Vein endothelial cell (primary cell): ENCODE measurements at places on chromosomes 1 and 21. TPM values are rescaled to one million over a fixed set of nuclear protein-coding genes. Genes with fewer than 3 reads are reported as not detected.

The SHISAL2A gene
- not detected in 2 replicates for total RNA-seq

The CFHR3 gene
- not detected in 2 replicates for total RNA-seq

The CLCA1 gene
- not detected in 2 replicates for total RNA-seq

The S100B gene
- 0.33 TPM in 1 of 2 replicates, not detected in the other for total RNA-seq

The SPATA1 gene
- total RNA-seq: 0.98 and 1.1 TPM in 2 replicates

The GPR25 gene
- not detected in 2 replicates for total RNA-seq

The FNBP1L gene
- 63.4 and 82.3 TPM in 2 replicates for total RNA-seq

The SLC35F3 gene
- total RNA-seq: not detected in 2 replicates

The SMIM12 gene
- total RNA-seq: 46.4 and 66.4 TPM in 2 replicates

The TINAGL1 gene
- total RNA-seq: 519 and 655 TPM in 2 replicates

The FMO5 gene
- total RNA-seq: 0.98 and 1.4 TPM in 2 replicates

The CD160 gene
- total RNA-seq: not detected in 2 replicates

The GJA8 gene
- total RNA-seq: not detected in 2 replicates

The PLXNA2 gene
- total RNA-seq: 171 and 175 TPM in 2 replicates

The RNU1-3 gene
- under 0.01 TPM in 2 replicates for total RNA-seq

The HMGCS2 gene
- total RNA-seq: not detected in 2 replicates

The AADACL3 gene
- not detected in 2 replicates for total RNA-seq
